ENCODE measurements at places on chromosomes 3 and 15.
A peak's percentile ranks its signal among the peaks of the same experiment; 100 is the strongest.

GRCh38 chr3:65914032-65914739 lies 124.5 kb downstream of the MAGI1 start:
- DNase-seq, result no peak

DNA sequence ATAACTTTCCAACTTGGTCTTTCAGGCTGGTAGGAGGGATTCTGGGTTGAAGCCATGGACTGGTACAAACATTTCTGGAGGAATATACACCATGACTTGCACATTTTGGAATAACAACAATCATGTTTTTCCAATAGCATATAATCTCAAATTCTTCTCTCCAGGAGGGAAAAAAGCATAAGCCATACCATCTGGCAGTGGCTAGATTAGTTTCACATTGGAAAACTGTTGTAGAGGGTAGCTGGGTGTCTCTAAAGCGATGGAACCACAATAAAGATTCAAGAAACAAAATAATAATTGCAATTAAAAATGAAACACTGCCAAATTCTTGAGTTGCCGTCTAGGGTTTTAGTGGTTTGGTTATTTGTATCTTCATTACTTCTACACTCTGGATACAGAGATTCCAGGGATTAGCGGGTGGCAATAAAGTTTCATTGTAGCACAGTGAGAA lies 278.5 kb upstream of the RASGRP1 start:
- DNase-seq, result no peak

GRCh38 chr3:128492671-128493569 lies at the start of gene GATA2:
Gene GATA2 (minus strand): TSS chr3:128493201. CDS start chr3:128487031, 6,170 bp downstream.
- no peak for DNase-seq

GRCh38 chr3:66456711-66457173 lies 44.1 kb downstream of the LRIG1 start:
- DNase-seq, result no peak

- DNase-seq, result peak; percentile 20
Measured at GRCh38 chr3:179175358-179175757, 27.2 kb downstream of the PIK3CA start.

DNA sequence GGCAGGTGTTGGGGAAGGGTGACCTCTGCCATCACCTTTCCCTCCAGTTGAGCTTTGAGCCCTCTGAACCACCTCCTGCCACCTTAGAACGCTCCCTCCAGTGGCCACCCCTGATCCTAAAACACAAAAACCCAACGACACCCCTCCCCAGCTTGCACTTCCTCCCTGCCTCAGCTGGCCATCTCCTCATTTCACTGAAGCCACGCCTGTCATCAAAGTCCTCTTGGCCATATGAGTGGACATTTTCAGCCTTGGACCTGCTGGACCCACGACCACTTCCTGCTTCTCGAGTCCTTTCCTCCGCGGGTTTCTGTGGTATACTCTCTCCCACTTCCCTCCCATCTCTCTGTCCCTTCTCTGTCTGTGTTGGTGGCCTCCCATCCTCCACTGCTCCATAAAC lies 48.5 kb upstream of the NR2C2 start:
- no peak for DNase-seq

DNA sequence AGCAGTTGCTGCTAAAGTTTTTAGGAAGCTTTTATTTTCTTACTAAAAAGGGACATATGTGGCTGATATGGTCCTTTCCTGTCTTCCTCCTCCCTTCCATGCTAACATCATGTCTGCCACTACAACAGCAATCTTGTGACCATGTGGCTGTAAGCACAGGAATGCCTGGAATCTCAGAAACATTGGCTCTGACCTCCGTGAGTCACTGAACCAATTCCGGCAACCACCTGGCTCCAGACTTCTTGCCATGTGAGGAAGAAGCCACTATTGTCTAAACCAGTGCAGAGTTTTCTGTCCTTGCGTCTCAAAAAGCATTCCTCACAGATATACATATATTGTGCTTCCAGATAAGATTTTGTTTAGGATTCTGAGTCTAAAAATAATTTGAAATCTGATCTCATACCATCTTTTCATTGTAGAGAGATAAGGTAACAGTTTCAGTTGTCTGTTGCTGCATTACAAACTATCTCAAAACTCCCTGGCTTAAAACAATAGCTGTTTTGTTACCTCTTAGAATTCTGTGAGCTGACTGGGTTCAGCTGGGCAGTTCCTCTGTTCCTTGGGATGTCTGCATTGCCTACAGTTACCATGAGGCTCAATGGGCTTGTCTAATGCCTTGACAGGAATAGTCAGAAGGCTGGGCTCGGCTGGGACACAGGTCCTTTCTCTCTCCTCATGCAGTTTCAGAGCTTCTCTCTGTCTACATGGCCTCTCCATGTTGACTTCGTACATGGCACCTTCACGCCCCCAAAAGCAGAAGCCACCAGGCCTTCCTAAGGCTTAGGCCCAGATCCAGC lies 77.3 kb upstream of the MAGI1 start:
- DNase-seq, result peak; percentile 88

- DNase-seq, result no peak
Measured at GRCh38 chr15:66128116-66128680, 125.4 kb downstream of the MEGF11 start.

GRCh38 chr15:47299846-47300434 lies 417.4 kb upstream of the SEMA6D start:
- no peak for DNase-seq

GRCh38 chr15:39976291-39977274 lies 42.7 kb downstream of the EIF2AK4 start:
- DNase-seq, result peak; percentile 67
